Left lung (tissue), 14 donors: ENCODE measurements at places on chromosomes 12 and 14.

GRCh38 chr14:97021571-97022168 is 224.5 kb downstream of the VRK1 start:
- DNase-seq = no peak

- DNase-seq = peak; percentile 38
Observed at GRCh38 chr12:19014240-19014639, 115.3 kb upstream of the PLEKHA5 start.

DNA sequence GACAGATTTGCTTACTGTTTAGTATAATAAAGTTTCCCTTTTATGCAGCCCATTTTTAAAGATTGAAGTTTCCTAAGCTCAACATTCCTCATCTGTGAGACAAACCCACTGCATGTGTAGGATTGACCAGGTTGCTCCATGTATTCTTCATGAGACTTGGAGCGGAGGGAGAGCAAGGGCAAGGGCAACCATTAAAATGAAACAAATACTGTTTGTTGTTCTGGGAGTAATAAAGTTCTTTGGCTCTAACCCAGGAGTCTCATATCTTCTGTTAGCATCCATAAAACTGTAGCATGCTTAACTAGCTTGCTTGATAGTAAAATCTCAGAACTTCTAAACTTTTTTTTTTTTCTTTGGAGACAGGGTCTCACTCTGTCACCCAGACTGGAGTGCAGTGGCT is 74.2 kb downstream of the NTS start:
- DNase-seq = no peak

DNA sequence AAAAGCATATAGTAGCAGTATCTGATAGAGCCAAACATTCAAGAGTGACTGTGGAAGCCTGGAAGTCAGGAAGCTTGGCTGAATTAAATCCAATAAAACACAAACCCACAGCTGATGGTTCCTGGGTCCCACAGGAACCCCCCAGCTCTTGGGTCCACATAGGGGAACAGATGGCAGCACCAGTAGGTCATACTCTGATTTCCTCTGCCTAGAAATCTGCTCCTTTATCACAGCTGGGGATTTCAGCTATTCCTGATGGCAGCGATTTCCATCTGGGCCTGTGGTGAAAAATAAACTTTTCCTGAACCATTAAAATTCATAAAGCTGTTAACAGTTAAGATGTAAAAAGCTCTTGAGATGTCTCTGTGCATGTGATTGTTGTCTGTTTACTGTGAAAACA is 202.0 kb upstream of the FRMD6 start:
- DNase-seq = no peak

DNA sequence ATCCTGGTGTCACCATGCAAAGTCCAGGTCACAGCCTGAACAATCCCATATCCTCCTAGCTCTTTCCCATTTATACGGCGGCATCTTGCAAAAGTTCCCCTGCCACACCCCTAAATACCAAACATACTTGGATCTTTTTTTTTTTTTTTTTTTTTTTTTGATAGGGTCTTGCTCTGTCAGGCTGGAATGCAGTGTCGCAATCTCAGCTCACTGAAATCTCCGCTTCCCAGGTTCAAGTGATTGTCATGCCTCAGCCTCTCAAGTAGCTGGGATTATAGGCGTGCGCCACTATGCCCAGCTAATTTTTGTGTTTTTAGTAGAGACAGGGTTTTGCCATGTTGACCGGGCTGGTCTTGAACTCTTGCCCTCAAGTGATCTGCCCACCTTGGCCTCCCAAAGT is 451.3 kb downstream of the GLT1D1 start:
- DNase-seq = no peak

DNA sequence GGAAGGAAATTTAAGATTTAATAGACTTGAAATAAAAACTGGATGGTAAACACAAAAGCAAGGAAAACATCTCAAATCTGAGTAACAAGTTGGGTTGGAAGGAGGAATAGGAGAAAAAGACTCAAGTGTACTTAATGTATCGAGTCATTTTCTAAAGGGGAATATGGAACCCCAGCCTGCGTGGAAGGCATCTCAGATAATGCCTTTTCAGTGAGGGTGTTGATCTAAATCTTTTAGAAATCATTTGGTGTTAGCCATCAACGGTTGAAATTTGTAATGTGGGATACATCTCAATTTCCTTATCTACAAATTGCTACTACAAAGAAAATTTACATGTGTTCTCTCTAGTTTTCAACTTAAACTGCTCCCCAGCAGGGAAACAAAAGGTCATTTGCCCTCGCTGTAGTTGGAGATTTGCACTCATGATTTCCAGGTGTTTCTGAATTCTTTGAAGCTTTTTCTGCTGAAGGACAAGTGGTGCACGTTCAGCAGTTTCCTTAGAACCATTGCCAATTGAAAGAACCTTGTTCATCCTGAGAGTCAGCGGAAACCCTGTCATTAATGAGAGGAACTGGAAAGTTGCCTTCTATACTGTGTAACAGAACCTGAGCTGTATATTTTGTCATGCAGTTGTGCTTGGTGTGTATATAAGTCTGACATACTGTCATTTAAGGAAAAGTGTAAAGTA is 2.2 kb downstream of the PCBP2 start:
- no peak for DNase-seq

- DNase-seq = no peak
Observed at GRCh38 chr14:59377991-59378601, 87.1 kb downstream of the GPR135 start.

DNA sequence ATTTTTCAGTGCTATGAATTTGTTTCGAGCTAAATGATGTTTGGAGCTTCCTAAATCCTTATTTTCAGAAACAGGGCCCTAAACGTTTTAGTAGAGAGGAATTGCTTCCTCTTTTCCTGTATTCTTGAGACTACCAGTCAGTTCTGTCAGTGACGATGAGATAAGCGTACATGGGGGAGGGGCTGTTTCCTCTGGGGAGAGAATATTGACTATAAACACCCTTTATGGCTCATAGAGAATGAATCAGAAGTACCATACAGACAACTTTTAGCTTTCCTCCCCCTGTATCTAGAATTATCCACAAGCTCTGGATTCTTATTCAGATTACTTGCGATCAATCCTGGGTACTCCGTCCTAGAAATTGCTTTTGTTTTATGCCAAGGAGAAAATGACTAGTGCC is 5.1 kb downstream of the TBK1 start:
- DNase-seq = no peak

DNA sequence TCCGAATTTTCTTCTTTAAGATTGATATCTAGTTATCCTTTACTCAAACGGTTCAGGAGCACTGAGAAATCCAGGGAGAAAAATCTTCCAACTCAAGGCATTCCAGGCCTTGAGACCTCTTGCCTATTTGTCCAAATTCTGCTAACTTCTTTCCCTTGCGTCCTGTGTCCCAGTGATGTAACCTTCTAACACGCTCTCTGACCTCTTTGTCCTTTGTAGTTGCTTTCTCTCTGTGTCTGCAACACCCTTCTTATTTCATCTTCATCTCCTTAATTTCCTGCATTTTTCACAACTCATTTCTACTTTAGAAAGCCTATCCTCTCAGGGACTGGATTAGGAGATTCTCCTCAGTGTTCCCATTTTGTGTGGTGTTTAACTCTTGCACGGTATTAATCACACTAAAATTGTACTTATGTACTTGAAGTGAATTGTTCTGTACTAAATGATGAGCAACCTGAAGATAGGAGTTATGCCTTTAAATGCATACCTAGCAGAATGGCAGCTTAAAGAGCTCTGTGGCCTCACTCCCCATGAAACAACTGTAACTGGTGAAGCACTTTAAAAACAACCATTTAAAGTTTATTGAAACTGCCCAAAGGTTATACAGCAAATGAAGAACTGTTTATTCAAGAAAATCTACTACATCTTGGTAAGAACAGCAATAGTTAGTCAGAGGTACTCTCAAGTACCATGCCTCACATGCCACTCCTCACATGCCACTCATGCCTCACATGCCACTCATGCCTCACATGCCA is 7.4 kb upstream of the SNAPC1 start:
- no peak for DNase-seq

- no peak for DNase-seq
Observed at GRCh38 chr12:106493531-106493930, 89.3 kb upstream of the RFX4 start.

GRCh38 chr12:44847403-44847802 is 28.7 kb downstream of the NELL2 start:
- no peak for DNase-seq

DNA sequence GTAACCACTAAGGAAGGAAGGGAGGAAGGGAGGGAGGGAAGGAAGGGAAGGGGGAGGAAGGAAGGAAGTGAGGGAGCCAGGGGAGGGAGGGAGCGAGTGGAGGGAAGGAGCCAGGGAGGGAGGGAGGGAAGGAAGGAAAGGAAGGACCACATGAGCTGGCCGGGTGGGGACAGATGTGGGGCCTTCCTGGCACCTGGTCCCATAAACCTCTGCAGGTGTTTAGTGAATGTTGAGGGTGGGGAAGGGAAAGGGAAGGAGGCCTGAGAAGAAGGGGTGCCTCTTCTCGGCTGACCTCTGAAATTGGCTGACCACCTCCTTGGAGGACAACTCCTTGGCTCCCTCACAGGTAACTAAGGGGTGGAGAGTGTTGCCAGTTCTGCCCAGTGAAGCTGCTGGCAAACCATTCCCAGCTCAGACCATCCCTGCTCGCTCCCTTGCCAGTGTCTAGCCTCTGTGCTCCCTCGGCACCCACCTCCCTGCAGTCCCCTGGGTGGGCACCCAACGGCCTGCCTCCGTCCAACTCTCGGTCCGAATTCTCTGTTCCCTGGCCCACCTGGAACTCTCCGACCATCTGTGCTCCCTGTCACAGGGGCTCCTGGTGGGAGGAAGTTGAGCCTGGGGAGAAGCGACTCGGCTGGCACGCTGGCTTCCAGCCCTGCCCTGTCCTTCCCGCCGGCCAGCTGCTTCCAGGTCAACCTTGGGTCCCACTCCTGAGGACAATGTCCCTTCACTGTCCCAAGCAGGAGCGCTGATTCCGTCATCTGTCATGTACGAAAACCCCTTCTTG is 12.2 kb upstream of the PPP1R13B start:
- DNase-seq = no peak

- no peak for DNase-seq
Observed at GRCh38 chr12:42166501-42166900, 21.8 kb upstream of the GXYLT1 start.

DNA sequence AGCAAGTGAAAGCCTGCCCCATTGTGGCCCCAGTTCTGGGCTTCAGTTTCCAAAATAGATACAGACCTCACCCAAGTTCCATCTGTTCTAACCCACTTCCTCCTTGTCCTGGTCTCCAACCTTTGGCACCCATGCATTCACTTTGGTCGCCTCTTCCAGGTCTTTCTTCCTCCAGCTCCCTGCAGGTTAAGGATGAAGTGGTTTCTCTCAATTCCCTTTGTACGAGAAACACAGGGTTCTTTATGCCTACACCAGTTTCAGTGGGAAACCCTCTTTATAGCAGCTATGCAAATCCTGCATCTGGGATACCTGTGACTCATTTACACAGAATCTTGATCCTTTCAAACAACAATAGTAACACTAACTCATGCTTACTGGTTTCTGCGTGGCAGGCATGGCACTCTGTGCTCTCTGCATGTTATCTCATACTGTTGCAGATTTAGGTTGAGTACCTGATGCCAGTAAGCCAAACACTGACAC is 110.6 kb upstream of the AMIGO2 start:
- no peak for DNase-seq

DNA sequence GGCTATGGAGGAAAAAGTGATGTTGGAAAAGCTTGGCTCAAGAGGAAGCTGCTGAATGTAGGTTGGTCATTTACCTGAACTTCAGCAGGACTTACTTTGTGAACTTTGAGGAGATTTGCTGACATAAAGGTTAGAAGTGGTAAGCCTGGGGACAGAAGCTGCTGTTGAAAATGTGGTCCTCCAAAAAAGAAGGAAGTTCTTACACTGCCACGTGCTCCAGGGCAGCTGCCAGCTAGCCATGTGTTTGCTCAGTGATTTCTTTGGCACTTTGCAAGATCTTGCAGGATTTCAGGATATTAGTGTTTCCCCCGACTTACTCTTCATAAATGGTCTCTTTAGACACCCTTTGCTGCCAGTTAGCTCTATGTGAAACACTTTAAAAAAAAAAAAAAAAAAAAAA is 14.8 kb upstream of the DYRK2 start:
- DNase-seq = no peak

DNA sequence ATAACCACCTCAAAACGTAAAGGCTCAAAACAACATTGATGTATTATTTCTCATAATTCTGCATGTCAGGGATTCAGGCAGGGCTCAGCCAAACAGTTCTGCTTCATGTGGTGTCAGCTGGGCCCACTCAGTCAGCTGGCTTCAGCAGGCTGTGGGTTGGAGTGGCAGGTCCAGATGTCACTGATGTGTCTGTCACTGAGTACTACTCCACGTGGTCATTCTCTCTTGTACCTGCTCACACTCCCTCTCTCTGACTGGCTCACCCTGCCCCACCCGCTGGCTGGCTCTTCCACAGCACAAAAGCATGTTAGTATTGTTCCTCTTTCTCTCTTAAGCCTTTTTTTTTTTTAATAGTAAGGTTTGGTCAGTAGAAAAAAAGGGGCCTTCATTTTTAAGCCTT is 182.4 kb downstream of the DICER1 start:
- no peak for DNase-seq
